Left renal pelvis (tissue), 4 donors: ENCODE measurements at places on chromosomes 6 and 20. TPM values are rescaled to one million over a fixed set of nuclear protein-coding genes. Genes with fewer than 3 reads are reported as not detected.

- no peak for DNase-seq
Observed at GRCh38 chr20:11136691-11137090, 462.9 kb upstream of the JAG1 start.

- no peak for DNase-seq
Observed at GRCh38 chr20:50348096-50348495, 157.5 kb downstream of the CEBPB start.

BYSL gene
- polyA plus RNA-seq, result 29.2 TPM

DNA sequence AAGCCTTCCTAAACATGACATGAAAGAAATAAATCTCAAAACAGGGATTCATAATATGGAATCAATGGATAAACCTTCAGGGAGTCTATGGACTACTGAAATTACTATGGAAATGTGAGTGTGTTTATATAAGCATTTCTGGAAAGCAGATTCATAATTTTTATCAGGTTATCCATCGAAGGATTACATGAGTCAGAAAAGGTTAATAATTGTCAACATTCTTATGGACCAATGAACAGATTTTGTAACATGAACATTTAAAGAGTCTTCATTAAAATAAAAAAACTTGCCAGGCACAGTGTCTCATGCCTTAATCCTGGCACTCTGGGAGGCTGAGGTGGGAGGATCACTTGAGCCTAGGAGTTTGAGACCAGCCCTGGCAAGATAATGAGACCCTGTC, 84.8 kb downstream of the AHI1 start:
- no peak for DNase-seq

DNA sequence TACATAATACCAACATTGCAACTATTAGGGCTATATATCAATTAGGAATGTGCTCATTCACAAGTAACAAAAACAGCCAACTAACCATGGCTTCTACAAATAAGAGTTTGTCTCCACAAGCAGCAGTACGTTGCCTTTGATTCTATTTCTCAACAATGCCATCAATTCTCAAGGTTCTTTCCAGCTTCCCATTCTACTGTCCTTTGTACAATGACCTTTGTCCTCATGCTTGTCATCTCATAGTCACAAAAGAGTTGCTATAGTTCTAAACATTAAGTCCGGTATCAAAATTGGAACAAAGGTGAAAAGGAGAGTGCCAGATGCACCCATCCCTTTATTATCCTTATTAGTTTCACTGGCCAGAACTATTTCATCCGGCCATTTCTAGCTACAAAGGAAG, 30.8 kb upstream of the IRAK1BP1 start:
- DNase-seq, result no peak

FBXO5 gene
- polyA plus RNA-seq, result 31.0 TPM

GRCh38 chr6:20370393-20370792, 31.3 kb upstream of the E2F3 start:
- no peak for DNase-seq

GRCh38 chr6:19943042-19943441, 105.9 kb downstream of the ID4 start:
- DNase-seq, result no peak

- no peak for DNase-seq
Observed at GRCh38 chr6:108442770-108443520, 117.8 kb upstream of the FOXO3 start.

DNA sequence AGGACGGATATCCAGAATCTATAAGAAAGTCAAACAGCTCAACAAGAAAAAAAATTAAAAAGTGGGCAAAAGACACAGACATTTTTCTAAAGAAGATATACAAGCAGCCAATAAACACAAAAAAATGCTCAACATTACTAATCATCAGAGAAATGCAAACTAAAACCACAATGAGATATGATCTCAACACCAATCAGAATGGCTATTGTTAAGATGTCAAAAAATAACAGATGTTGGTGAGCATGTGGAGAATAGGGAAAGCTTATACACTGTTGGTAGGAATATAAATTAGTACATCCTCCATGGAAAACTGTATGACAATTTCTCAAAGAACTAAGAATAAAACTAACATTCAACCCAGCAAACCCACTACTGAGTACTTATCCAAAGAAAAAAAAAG, 23.3 kb upstream of the OSTM1 start:
- no peak for DNase-seq

- no peak for DNase-seq
Observed at GRCh38 chr6:111845441-111845871, 27.8 kb downstream of the FYN start.

EYA4 gene
- polyA plus RNA-seq, result 14.9 TPM

GRCh38 chr6:163133691-163134090, 280.8 kb upstream of the QKI start:
- DNase-seq, result no peak

GRCh38 chr20:3658716-3659491, 4.3 kb downstream of the GFRA4 start:
- DNase-seq, result no peak

GRCh38 chr20:47126709-47127108, 229.8 kb downstream of the ZMYND8 start:
- no peak for DNase-seq

CST5 gene
- not detected for polyA plus RNA-seq

DNA sequence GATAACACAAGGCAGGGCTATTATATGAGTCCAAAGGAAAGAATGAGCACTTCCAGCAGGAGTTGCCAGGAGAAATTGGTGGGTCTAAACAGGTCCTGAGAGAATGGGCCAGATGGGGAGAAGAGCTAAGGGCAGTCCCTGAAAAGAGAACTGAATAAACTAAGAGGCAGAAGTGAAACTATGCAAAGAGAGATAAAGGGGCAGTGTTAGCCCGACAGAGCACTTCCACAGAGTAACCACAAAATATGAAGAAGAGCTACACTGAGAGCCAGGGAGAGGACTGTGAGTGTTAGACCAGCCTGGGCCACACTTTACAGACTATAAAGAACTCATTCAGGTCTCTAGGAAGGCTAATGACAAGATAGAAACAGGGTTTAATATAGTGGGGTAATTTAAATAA, 43.8 kb downstream of the RALGAPA2 start:
- DNase-seq, result no peak

DNA sequence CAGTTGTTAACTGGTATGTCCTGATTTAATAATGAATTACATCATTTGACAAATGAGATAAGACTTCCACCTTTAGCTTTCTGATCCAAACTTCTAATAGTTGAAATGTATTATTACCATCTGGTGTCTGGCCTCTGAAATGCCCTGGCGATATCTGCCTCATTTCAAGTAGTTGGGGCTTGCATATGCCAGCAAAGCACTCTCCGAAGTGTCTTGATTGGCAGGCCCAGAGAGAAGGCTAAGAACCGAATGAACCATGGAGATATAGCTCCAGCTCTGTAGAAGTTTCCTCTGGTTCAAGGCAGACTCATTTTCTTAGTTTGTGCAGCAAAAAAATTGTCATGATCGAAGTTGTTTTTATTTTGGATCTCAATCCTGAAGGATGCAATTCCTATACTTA, 13.4 kb upstream of the HIVEP2 start:
- DNase-seq, result no peak

GRCh38 chr6:20680697-20681165, 146.5 kb downstream of the CDKAL1 start:
- DNase-seq, result no peak

GRCh38 chr20:59071216-59071615, 28.6 kb upstream of the PRELID3B start:
- no peak for DNase-seq

PYGB gene
- polyA plus RNA-seq, result 41.7 TPM

DNA sequence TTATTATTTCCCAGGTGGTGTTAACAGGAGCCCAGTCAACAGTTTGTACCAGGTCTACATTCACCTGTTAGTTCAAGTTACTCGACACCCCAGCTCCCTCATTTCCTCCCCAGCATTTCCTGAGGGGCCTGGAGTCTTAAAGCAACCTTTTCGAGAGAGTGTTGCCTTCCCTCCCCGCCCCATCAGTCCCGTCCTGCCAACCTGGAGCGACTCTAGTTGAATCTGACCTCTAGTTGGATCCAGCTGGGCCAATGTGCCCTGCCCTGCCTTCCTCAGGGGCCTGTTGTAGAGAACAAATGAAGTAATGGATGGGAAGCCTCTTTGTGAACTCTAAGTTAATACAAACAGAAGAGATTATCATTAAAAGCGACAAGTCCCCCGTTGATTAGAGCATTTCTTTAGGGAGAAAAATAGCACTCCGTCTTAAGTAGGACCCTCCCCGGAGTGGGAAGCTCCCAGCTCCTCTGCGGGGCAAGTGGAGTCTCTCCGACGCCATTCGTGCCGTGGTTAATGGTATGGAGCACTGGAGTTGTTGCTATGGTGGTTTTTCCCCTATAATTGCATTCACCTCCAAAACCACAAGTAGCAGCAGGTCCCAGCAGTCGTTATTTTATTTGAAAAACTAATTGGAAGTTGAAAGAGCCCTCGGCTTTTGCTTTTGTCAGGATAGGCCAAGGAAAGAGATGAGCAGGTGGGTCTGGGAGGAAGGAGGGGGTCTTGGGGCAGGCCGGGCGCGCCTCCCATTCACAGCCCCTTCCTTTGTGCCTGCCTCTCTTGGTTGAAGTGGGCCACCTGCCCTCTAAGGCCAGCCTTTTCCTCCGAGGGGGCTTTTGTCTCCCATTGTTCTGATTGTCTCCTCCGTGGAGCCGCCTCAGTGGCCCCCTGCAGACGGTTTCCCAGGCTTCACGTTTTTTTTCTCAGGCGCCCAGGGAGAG, 16.1 kb downstream of the GHRH start:
- no peak for DNase-seq

POM121L2 gene
- not detected for polyA plus RNA-seq

DPPA5 gene
- polyA plus RNA-seq, result not detected

RCAN2 gene
- polyA plus RNA-seq, result 20.8 TPM

DNA sequence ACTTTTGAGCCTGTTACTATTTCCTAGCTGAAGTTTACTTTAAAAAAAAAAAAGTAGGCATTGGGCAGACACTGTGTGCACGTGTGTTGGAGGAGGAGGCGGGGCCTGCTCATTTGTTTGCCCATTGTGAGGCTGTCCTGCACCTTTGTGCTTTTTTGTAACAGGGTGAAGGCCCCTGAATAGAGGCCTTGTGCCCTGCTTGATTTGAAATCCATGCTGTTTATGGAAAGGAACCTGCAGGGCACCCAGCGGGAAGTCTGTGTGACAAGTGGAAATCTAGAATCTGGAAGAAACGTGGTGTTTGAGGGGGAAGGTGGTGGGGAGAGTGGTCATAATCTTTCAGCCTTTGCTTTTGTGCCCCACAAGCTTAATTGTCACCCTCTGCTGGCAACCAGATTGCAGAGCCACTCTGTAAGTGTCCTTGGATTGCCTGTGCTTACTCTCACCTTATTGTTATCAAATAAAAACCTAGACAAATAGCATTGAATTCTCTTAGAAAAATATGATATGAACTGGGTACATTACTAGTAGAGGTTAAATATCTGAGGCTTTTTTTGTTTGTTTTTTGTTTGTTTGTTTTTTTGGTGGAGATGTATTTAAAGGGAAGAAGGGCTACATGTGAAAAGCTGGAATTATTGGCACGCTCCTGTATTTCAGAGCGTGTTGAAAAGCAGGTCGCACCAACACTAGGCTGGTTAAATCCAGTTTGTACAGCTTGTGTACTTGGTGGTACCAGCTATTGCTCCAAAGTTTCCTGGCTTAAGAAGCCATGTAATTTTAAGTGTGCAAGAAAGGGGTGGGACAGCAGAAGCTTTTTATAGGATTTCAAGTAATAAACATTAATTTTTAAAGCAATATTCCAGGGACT, 156.3 kb downstream of the ARID1B start:
- no peak for DNase-seq

SIRPG gene
- polyA plus RNA-seq, result not detected

DNA sequence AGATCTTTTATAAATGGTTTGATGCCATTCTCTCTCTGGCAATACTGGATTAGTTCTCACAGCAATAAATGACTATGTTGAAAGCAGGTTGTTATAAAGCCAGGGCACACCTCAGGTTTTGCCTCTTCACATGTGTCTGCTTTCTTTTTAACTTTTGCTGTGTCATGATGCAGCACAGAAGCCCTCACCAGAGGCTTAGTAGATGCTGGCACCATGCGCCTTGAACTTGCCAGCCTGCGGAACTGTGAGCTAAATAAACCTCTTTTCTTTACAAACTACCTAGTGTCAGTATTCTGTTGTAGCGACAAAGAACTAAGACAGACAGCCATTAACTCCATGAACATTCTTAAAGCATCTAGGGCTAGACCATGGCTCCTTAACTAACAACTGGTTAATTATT, 15.3 kb upstream of the GPR63 start:
- DNase-seq, result no peak

GRCh38 chr6:99612551-99613408, 6.1 kb downstream of the PRDM13 start:
- no peak for DNase-seq

ALDH8A1 gene
- polyA plus RNA-seq, result 28.3 TPM

- no peak for DNase-seq
Observed at GRCh38 chr6:2157441-2158127, 87.8 kb downstream of the GMDS start.

GRCh38 chr20:23959054-23959453, 29.5 kb downstream of the GGTLC1 start:
- DNase-seq, result no peak

DNA sequence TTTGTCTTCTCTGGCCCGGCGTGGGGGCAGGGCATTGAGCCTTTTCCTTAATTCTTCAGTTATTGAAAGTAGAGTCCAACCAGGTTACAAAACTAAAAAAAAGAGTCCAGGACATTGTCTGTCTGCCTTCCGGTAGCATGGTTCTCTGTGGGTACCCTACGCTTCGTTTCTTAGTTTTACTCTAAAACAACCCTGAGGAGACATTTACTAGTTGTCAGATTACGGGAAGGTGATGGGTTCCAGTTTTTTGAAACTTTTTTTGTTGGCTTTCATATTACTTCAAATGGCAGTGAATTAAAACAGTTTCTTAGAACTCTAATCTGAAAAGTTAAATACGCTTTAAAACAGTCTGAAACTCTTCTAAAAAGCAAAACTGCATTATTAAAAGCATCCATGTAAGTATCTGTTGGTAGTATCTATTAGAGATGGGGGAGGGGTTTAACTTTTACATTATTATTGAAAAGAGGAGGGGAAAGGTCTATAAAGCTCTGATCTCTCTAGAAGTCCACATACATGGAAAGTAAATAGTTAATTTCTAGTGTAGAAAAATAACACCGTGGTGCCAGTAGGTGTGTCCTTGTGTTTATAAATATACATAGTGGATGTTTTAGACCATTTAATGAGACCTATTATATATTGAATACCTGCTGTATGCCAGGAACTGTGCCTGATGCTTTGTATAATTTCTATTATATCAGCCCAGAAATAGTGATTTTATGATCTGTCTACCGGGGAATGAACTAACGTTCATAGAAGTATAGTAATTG, 2.2 kb downstream of the BICRAL start:
- no peak for DNase-seq

GRCh38 chr6:6834356-6835222, 246.1 kb downstream of the LY86 start:
- DNase-seq, result no peak

- DNase-seq, result no peak
Observed at GRCh38 chr6:142207265-142207877, 60.3 kb downstream of the VTA1 start.
